Heart left ventricle (tissue), 16 donors: ENCODE measurements at places on chromosomes 4 and X. TPM values are rescaled to one million over a fixed set of nuclear protein-coding genes. Genes with fewer than 3 reads are reported as not detected.

DNA sequence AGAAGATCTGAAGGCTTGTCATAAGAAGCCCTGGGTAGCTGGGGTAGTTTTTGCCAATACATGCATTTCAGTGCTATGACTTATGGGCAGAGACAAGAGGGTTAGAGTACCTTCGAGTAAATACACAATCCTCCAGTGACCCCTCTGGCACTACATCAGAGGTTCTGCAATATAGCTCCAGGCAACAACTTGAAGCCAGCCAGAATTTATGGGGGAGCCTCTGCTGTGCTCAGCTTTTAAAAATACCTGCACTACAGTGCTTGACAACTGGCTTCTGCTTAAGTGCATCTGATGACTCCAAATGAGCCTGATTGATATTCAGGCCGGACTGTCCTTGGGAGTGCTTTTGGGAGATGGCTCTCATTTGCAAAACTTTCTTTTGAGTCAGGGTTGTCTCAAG, 44.9 kb upstream of the SMAD1 start:
- DNase-seq: no peak

- no peak for DNase-seq
These were observed 250.3 kb upstream of the FAM47A start for GRCh38 chrX:34382416-34382815.

- DNase-seq: no peak
These were observed 299.1 kb upstream of the BMP3 start for GRCh38 chr4:80731436-80731835.

DNA sequence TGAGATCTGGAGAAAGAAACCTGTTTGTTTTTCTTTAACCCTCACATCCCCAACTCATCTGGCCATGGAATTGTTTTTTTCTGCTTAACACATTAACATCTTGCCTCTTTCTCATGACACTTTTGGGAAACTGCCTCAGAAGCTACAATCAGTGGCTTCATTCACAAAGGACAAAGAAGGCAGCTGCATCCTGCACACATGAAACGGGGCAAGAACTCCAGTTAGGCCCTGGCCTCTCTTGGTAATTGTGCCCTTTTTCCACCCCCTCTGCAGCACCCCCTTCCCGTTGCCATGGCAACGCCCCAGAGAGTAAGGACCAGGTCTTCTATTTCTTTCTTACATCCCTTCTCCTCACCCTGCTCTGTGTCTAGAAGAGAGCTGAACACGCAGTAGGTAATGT, 103.4 kb downstream of the PDGFRA start:
- no peak for DNase-seq

DNA sequence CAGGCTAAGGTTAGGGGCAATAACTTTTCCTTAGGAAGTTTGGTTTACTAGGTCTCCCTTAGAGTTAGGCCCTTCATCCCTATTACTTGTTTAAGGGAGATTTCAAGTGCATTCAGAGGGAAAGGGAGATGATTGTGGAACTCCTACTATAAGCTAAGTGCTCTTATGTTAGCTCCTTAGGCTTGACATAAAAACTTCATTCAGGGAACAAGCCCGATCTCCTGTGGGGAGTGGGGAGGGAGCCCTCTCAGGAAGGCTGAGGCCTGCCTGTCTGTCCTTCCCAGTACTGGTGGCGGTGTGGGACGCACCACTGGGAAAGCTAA, 8.0 kb downstream of the KLF3 start:
- no peak for DNase-seq

- no peak for DNase-seq
These were observed 43.0 kb downstream of the C4orf33 start for GRCh38 chr4:129138810-129139496.

- DNase-seq: no peak
These were observed 230.4 kb upstream of the GATB start for GRCh38 chr4:151991001-151991883.

DNA sequence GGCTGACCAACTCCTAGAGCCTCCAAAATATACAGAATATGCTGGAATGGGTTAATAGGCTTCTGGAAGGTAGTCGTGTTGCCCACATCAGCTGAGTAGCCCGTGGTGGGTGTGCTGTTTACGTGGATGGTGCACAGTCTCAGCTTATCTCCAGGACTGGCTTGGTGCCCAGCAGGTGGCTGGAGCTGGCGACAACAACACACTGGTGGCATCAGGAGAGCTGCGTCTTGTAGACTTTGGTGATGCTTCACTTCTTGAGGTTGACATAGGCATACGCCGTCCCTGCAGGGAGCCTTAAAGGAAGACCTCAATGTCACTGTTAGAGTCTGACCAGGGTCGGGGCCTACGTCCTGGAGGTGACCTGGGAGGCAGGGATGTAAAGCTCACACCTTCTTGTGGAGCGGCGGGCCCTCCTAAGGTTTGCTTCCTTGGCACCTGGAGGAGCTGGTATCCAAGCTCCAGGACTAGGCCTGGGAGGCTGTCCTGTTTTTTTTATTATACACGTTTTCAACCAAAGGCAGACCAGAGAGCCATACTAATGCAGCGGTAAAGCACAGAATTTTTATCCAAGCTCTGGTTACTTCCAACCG, 26.5 kb upstream of the RBMX start:
- no peak for DNase-seq

DNA sequence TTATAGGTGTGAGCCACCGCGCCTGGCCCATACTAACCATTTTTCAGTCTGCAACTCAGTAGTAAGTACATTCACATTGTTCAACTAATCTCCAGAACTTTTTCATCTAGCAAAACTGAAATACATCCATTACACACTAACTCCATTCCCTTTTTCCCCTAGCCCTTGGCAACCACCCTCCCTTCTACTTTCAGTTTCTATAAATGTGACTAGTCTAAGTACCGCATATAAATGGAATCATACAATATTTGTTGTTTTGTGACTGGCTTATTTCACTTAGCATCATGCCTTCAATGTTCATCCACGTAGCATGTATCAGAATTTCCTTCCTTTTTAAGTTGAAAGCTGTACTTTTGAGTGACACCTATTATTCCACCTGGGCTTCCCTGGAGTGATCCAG, 44.6 kb upstream of the SETD7 start:
- DNase-seq: no peak

DNA sequence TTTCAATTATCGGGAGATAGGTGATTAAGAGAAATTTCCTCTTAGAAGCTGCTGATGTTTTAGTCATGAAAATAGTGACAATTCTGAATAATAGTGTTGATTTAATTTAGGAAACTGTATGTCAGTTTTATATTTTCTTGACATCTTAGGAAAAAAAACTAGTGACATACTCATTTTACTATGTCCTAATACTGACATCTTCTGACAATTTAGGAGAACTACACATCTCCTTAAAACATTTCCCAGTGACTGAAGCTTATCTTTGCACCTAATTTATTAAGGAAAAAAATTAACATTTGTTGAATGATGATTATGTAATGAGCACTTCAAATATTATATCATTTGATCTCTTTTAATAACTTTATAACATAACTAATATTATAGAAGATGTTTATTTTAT, 42.0 kb upstream of the RBMXL3 start:
- DNase-seq: no peak

- DNase-seq: no peak
These were observed 16.0 kb upstream of the UVSSA start for GRCh38 chr4:1330761-1331590.

GRCh38 chr4:158996669-158997074, 106.2 kb upstream of the RAPGEF2 start:
- no peak for DNase-seq

DNA sequence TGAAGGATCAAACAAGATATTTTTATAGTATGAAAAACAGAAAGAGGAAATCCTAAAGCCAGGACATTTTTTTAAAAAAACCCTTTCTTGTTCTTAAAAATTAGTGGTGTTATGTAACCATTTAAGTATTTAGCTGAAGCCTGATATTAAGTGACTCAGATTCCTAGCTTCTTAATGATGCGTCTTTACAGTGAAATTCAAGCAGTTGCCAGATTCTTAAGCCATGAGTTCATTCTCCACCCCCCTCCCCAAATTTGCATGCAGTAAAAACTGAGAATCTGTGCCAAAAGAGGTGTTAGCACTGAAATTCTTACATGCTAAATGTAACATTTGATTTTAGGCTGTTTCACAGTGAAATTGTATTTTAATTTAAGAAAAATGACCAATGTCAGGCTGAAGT, 180.8 kb downstream of the RAPGEF2 start:
- no peak for DNase-seq

Gene GAGE12G
- not detected for total RNA-seq

Gene SGMS2
- 25.9 TPM for total RNA-seq

Gene SYP
- total RNA-seq: 1.3 TPM

Gene MAP7D3
- total RNA-seq: 8.2 TPM

Gene HSFX3
- 0.49 TPM for total RNA-seq
